ENCODE measurements at places on chromosomes 12 and 14. TPM values are rescaled to one million over a fixed set of nuclear protein-coding genes. Genes with fewer than 3 reads are reported as not detected.

GRCh38 chr12:212715-213526 is 1.0 kb downstream of the SLC6A12 start:
- H3K27me3 ChIP-seq: peaks cover 35% of the 10 kb centered on the region
- peaks cover 13% of the 10 kb centered on the region for H3K4me1 ChIP-seq
- no peak overlapping the region for H3K27ac ChIP-seq
- no peak for DNase-seq

- H3K4me1 ChIP-seq: peaks cover 21% of the 10 kb centered on the region
- DNase-seq: no peak
- H3K4me3 ChIP-seq: no peak overlapping the region
- H3K36me3 ChIP-seq: no peaks in the 10 kb centered on the region
Measured at GRCh38 chr12:12017135-12017581, 53.6 kb upstream of the BCL2L14 start.

GRCh38 chr12:95583933-95584332 is 32.7 kb upstream of the USP44 start:
- no peaks in the 10 kb centered on the region for H3K4me1 ChIP-seq
- H3K36me3 ChIP-seq: no peaks in the 10 kb centered on the region
- H3K27me3 ChIP-seq: no peaks in the 10 kb centered on the region
- no peak overlapping the region for H3K4me3 ChIP-seq

DNA sequence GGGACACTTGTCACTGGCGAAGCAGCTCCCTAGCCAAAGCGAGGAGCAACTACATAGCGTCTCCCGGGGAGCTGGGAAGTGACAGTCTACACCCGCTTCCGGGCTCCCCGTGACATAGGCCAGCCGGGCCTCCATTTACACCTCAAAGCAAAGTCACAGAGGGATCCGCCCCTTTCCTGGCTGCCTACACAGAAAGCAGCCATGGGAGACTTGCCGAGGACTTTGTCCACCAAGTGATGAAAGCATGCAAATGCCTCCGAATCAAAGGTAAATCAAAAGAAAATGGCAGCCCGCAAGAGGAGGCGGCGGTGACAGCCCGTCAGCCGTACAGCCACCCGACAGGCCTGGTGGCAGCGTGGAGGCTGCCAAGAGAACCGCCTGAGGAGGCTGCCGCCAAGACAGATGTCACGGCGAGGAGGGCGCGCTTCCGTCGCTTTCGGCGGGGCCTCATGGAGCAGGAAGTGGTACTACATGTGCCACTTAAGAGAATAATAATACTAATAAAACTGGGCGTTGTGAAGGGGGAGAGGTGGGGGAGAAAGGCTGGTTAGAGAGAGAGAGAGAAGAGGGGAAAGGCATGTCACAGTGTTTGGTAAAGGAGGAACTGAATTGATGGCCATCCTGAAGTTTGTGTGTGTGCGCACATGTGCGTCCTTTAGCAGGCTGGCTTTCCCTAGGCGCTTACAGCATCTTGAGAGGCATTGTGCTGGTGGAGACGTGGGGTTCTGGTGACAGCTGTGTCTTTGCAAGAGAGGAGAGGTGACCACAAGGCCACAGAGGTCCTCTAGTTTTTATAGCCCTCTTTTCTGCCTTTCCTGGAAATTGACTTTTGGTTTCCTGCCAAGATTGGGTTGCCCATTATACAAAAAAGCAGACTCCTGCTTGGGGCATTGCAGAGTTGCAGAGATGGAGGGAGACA is 661.7 kb downstream of the VRK1 start:
- no peak for DNase-seq
- no peaks in the 10 kb centered on the region for H3K36me3 ChIP-seq
- peak overlapping the region; percentile 44 for H3K4me3 ChIP-seq
- peaks cover 17% of the 10 kb centered on the region for H3K4me1 ChIP-seq
- H3K27me3 ChIP-seq: peaks cover 7% of the 10 kb centered on the region

DNA sequence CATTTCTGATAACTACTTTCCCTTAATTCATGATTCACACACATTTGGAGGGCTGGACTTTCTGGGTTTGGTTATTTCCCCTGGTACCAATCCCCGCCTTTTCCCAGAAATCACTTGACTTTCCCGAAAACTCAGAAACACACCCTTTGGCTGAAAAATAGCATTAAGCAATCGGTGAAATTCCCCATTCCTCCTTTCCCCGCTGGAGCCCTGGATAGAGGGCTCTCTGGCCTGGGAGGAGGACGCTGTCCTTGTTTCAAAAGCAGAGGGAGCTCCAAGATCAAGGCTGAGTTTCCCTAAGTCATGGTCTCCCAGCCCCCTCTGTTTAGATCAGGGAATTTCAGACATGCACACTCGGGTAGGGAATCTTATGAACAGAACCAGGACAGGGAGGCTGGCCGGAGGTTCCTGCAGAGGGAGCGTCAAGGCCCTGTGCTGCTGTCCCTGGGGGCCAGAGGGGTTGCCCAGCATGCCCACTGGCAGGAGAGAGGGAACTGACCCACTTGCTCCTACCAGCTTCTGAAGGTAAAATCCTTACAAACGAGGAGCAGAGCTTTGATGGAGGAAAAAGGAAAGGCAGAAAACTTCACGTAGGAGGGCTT is at the start of gene C1S:
Gene C1S, plus strand, starts transcription at position 366 of the 602 bp plus-strand sequence. CDS start 1,195 bp downstream, outside the sequence.
- H3K36me3 ChIP-seq: no peaks in the 10 kb centered on the region
- H3K4me3 ChIP-seq: peak within 1 kb of the TSS; percentile 42
- peak within 1 kb of the TSS; percentile 82 for H3K27ac ChIP-seq
- H3K27me3 ChIP-seq: no peaks in the 10 kb centered on the region
- H3K4me1 ChIP-seq: peaks cover 16% of the 10 kb centered on the region

DNA sequence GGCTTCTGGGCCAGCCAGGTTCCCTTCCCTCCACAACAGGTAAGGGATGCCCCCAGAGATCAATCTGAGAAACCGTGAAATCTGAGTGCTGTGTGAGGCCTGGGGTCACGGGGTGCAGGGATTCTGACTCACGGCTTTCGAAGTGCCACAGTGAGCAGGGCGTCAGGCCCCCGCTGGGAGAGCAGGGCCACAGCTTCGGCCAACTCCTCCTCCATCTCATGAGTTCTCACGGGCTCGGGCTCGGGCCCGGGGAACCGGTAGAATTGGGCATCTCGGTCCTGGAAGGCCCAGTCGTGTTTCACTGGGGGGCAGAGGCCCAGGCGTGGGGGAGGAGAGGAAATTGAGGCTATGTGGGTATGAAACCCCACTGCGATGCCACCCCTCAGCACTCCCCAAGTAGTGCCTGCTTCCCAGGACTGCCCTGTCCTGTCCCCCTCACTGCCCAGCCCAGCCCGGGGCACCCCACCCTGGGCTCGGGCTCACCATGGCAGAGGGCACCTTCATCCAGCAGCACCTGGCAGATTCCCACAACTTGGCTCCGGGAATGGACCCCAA is 7.7 kb downstream of the RAPGEF3 start:
- no peaks in the 10 kb centered on the region for H3K27me3 ChIP-seq
- H3K36me3 ChIP-seq: peaks cover 4% of the 10 kb centered on the region
- no peak overlapping the region for H3K27ac ChIP-seq
- H3K4me3 ChIP-seq: no peak overlapping the region
- no peak for DNase-seq

- peaks cover 25% of the 10 kb centered on the region for H3K4me1 ChIP-seq
- no peak for DNase-seq
- H3K27me3 ChIP-seq: no peaks in the 10 kb centered on the region
Measured at GRCh38 chr12:104710940-104711689, 247.0 kb downstream of the SLC41A2 start.

Gene NRXN3
- 3.0 TPM for total RNA-seq

Gene ZDHHC22
- not detected for total RNA-seq

Gene EPS8
- total RNA-seq: 15.7 TPM

Gene NTF3
- 0.80 TPM for total RNA-seq

Data from suprapubic skin (tissue), 4 donors.